ENCODE measurements at places on chromosomes 1 and 21.

DNA sequence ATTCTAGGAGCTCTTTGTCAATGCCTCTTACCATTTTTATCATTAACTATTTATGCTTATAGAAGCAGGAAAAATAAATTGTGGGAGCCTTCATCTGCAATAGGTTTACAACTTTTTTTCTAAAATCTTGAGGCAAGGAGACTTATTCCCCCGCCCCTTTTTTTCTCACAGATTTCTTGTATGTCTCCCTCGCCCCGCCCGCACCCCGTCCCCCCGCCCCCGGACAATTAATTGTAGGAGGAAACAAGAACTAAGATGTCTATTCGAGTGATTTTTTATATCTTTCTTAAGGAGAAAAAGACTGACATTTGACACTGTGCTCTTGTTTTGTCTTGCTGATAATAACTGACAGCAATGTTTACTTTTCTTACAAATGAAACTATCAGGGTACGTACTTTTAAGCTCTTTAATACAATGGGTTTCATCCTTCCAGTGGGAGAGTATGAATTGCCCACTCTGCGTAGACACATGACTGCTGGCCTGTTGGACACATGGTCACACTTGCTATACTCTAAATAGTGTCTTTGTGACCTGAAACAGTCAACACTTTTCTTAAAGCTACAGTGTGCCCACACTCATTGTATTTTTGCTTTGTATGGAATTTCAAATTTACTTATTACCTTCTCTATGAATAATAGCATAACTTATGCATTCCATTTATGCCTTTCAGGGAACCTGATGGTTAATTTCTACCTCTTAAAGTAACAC lies 1.5 kb upstream of the IVNS1ABP start:
- peak; percentile 36 for DNase-seq

DNA sequence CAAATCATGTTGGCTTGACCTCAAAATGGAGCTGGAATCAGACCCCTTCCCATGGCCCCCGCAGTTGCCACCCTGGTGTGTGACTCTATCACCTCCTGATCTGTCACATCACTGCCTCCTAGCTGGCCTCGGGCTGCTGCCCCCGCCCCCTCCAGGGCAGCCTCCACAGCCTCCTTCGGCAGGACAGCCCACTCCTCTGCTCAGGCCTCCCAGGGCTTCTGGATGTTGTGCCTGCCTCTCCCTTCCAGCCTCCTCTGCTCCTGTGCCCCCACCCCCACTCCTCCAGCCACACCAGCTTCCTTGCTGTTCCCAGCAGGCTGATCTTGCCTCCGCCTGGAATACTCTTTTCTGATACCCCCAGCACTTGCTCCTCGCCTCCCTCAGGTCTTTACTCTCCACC lies 134.4 kb upstream of the EDN2 start:
- DNase-seq, result no peak

DNA sequence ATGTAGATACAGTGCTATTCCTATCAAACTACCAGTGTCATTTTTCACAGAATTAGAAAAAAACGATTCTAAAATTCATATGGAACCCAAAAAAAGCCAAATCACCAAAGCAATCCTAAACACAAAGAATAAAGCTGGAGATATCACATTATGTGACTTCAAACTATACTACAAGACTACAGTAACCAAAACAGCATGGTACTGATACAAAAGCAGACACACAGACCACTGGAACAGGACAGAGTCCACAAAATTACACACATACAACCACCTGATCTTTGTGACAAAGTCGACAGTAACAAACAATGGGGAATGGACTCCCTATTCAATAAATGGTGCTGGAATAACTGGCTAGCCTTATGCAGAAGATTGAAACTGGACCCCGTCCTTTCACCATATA lies 71.4 kb upstream of the ZNF326 start:
- no peak for DNase-seq

- peak; percentile 89 for DNase-seq
Observed at GRCh38 chr1:201709564-201710295, 119.2 kb upstream of the IPO9 start.

DNA sequence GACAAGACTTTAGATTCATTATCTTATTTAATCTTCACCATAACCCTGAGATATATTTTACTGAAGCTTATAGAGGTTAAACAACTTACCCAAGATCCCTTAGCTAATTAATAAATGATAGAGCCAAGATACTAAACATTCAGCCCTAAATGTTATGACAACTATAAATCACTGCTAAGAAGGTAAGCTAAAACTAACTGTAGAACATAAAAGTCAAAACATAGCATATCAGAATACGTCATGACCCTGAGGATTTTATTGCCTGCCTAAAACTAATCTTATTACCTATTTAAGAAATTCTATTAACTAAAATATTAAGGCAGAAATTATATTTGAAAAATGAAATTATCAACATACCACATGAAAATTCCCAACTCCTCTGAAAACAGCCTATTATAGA lies 22.6 kb downstream of the EVI5 start:
- no peak for DNase-seq

- no peak for DNase-seq
Observed at GRCh38 chr1:170967042-170967910, 31.9 kb downstream of the MROH9 start.

GRCh38 chr1:155196103-155196892 lies 11.4 kb downstream of the THBS3 start:
- DNase-seq, result no peak
